ENCODE measurements at places on chromosomes 4 and X.

DNA sequence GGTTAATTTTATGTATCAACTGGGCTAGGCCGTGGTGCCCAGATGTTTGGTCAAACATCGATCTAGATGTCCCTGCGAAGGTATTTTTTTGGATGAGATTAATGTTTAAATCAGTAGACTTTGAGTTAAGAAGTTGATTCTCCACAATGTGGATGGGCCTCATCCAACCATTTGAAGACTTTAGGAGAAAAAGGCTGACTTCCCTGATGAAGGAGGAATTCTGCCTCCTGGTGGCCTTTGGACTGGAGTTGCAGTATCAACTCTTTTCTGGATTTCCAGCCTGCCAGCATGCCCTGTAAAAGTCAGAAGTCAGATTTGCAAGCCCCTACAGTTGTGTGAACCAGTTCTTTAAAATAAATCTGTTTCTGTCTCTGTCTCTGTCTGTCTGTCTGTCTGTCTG is 91.4 kb downstream of the STK32B start:
- no peak for DNase-seq

DNA sequence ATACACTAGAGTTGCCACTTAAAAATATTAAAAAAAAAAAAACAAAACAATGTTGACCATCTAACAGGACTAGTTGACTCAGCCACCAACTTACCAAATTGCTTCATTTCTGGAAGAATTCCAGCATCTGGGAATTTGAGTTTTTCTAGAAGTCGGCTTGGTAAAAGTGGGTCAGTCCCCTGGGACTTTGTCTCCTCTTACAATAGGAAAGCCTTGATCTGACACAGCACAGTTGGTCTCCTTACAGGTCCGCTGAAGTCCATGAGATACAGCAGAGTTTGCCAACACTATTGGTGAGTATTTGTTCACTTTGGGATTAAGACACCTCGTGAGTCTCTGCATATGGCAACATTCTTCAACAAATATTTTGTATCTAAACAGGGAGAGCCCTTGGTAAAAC is 18.2 kb upstream of the DDIT4L start:
- no peak for DNase-seq

DNA sequence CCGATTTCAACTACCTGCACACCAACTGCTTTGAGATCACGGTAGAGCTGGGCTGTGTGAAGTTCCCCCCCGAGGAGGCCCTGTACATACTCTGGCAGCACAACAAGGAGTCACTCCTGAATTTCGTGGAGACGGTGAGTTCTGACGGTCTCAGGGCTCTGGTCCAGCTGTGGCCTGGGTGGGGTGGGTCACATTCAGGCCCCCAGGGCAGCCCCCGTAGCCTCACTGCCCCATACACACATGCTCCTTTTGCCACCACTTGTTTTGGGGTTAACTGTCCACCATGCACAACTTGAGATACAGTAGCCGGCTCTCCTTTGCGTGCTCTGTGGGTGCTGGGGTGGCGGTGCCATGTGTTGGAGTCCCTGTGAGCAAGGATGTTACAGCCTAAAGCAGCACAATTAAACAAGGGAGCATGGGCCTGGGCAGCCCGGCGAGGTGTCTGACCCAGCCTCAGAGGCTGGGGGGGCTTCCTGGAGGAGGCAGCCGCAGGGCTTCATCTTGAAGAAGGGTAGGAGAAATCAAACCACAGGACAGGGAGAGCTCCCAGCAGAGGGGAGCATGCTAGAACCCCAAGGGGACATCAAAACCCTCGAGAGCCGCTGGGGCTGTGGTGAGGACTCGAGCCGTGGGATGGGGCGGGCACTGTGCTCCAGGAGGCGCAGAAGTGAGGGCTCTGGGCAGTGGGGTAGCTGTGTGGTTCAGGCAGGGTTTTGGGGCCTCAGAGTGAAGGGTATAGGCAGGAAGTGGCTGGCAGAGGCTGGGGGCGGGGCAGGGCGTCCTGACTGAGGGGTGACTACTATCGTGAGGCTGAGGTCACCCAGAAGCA is 22.0 kb downstream of the CPZ start:
- DNase-seq: no peak

GRCh38 chr4:159010100-159010499 is 92.8 kb upstream of the RAPGEF2 start:
- no peak for DNase-seq

GRCh38 chr4:118754890-118755289 is 69.7 kb downstream of the METTL14 start:
- DNase-seq: no peak

DNA sequence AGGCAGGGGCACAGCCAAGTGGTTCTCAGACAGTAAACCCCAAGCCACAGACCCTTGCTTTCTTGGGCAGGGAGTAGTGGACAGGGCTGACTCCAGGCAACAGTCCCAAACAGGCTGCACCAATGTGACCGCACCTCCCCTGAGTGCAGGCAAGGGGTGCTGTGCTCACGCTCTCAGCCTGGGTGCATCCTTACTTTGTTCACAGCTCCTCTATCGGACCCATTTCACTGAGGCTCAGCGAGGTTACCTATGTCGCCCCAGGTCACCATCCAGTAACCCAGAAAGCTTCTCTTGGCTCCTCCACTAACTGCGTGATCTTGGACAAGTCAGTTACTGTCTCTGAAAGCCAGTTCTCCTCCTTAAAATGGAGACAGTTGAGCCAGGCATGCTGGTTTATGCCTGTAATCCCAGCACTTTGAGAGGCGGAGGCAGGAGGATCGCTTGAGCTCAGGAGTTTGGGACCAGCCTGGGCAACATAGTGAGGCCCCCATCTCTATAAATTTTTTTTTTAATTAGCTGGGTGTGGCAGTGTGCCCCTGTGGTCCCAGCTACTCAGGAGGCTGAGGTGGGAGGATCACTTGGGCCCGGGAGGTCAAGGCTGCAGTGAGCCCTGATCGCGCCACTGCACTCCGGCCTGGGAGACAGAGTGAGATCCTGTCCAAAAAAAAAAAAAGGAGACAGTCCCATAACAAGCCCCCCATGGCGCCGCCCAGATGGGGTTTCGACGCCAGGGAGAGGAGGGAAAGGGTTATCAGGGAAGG is 823 bp upstream of the MAN2B2 start:
- no peak for DNase-seq

- DNase-seq: no peak
Measured at GRCh38 chr4:159278399-159278798, 175.5 kb downstream of the RAPGEF2 start.

GRCh38 chr4:113851816-113852215 is 90.3 kb upstream of the CAMK2D start:
- DNase-seq: no peak

- no peak for DNase-seq
Measured at GRCh38 chr4:41535911-41536371, 2.0 kb upstream of the LIMCH1 start.

- DNase-seq: no peak
Measured at GRCh38 chr4:159283696-159284095, 180.8 kb downstream of the RAPGEF2 start.

Data from stimulated activated naive CD8-positive, alpha-beta T cell treated with anti-CD3 and anti-CD28 coated beads, Interleukin-15, Interleukin-2, amounts not matched to agents 100 U/mL and 50 U/mL, for 24 hours (primary cell).